Fibroblast of skin of back (primary cell): ENCODE measurements at places on chromosomes 1 and 21.

DNA sequence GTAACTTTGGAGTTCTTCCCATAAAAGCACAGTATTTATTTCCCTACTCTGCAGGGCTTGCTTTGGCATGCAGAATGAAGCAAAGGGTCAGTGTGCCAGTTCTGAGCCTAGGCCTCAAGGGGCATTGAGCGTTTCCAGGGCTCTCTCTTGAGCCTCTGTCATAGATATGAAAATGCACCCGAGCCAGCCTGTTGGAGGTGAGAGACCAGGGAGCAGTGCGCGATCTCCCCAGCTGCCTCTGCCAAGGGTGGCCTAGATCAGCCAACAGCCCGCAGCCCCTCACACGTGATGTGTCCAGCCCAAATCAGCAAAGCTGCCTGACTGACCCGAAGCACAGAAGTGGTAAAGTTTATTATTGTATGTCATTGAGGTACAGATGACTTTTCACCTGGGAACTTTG is 63.7 kb downstream of the TENT5C start:
- DNase-seq: no peak

GRCh38 chr1:212819726-212820125 is 27.7 kb downstream of the SPATA45 start:
- DNase-seq: no peak

DNA sequence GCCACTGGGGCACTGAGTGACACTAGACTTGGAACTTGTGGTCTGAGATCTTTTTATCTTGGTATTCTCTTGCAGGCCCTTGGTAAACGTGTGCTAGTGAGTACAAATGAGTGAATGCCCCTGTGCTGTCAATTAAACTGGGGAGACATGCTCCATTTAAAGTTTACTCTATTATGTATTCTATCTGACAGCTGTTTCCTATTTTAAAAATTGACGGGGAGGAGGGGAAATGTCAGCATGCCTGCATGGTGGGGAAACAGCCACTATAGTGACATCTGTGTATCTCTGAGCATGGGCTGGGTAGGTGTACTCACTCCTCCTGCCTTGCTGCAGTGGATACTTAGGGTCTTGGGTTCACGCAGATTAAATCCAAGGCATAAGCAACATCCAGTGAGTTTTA is 59.0 kb upstream of the IKBKE start:
- no peak for DNase-seq

GRCh38 chr1:18697541-18697940 is 66.9 kb downstream of the PAX7 start:
- no peak for DNase-seq

GRCh38 chr1:156705321-156705917 is at the start of gene CRABP2:
TSS of gene CRABP2 (minus strand) at chr1:156705583. CDS start at chr1:156705446, 137 bp downstream.
- no peak for DNase-seq
